ENCODE measurements at places on chromosomes 11 and 22.

GRCh38 chr11:110763249-110764011, 51.2 kb upstream of the ARHGAP20 start:
- DNase-seq = no peak

DNA sequence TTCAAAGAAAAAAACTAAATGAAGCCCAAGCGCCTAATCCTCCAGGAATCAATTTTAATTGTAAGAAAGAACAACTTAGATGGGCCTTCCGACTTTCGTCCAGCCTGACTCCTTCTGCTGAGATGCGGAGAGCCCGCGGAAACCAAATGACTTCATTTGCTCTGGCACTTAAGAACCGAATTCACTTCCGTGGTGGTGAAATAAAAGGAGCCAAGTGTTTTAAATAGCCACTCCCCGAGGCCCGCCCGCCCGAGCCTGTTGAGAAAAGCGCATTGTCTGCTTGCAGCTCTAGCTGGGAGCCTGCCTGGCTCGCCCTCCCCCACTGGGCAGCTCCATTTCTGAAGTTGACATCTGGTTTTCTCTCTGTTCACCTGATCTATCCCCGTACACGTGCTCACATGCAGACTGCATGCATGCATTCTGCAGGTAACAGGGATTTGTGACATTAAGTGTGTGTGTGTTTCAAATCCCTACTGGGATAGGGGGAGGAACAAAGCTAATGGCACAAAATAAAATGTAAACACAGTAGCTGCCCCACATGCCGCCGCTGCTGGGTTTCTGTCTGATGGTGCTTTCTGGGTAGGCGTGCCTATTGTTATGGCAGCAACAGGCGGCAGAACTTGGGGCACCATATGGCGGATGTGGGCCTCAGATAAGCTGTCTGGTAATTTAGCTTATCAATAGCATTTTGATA, 6.2 kb downstream of the TEAD1 start:
- no peak for DNase-seq

DNA sequence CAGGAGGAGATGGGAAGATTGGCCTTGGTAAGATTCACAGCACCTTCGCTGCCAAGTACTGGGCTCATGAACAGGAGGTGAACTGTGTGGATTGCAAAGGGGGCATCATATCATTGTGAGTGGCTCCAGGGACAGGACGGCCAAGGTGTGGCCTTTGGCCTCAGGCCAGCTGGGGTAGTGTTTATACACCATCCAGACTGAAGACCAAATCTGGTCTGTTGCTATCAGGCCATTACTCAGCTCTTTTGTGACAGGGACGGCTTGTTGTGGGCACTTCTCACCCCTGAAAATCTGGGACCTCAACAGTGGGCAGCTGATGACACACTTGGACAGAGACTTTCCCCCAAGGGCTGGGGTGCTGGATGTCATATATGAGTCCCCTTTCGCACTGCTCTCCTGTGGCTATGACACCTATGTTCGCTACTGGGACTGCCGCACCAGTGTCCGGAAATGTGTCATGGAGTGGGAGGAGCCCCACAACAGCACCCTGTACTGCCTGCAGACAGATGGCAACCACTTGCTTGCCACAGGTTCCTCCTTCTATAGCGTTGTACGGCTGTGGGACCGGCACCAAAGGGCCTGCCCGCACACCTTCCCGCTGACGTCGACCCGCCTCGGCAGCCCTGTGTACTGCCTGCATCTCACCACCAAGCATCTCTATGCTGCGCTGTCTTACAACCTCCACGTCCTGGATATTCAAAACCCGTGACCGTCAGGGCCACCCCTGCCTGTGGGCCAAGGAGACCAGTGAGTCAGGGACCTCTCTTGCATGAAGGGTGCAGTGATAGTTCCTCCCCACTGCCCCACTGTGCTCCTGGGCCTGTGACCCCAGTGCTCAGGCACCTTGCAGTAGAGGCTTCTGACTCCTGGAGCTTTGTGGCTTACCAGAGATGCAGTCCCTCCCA, 83.6 kb downstream of the BCR start:
- no peak for DNase-seq

- DNase-seq = no peak
Observed at GRCh38 chr22:45742866-45743450, 71.3 kb downstream of the ATXN10 start.

DNA sequence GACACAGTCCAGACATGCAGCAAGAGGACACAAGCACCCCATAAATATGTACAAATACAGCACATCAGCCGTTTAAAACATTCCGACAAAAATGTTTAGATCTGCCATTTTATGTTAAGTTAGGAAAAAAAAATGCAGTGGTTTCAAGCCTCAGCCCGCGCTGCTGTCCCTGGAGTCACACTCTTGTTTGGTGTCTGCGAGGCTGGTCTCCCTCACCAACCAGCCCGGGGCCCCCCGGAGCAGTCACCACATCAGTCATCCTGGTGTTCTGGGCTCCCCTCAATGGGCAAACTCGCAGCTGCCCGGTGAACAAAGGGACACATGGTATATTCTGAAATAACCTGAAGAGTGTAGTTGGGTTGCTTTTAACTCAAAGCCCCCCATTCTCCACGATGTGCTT, 1022.2 kb downstream of the BRD1 start:
- DNase-seq = no peak

DNA sequence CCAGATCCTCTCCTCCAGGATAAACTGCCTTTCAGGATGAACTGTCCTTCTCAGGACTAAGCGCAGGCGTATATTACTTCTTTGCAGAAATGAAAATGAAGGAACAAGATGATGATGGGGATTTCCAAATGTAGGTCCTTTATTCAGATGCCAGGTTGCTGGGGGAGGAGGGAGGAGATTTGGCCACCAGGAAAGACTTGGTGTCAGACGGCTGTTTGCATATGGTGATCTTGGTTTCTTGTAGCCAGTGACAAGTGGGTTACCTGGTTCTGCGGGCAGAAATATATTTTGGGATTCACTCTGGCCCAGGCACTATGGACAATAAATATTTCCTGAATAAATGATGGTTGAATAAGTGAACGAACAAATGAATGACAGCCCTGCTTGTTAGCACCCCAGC, 243.4 kb downstream of the MIAT start:
- no peak for DNase-seq

- peak; percentile 67 for DNase-seq
Observed at GRCh38 chr11:86999859-87000753, 37.6 kb upstream of the TMEM135 start.

DNA sequence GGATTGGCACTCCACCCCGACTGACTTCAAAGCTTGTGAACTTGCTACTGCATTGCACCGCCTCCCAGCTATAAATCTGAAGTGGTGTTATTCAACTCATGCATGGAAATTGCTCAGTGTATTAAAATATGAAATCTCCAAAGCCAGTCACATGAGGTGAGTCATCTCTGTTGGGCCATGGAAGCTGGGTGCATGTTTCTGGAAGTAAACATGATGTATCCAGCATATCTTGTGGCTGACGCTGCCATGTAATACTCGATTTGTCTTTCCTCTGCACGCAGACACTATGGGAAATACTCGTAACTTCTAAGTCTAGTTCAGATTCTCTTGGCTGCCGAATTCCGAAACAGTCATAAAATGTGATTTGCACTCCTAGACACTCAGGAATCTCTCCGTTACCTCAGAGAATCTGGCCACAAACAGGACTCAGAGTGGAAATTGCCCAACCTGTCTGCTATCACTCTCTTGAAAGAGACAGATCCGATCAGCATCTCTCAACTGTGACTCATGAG, 154.9 kb upstream of the MPPED2 start:
- no peak for DNase-seq

GRCh38 chr11:17805873-17806272, 71.3 kb downstream of the KCNC1 start:
- no peak for DNase-seq
